Fibroblast of skin of scalp (primary cell): ENCODE measurements at places on chromosomes 1 and 21.

GRCh38 chr1:34696230-34696629 is 58.6 kb upstream of the GJB5 start:
- peak; percentile 4 for DNase-seq

GRCh38 chr1:214707306-214708087 is 104.5 kb downstream of the CENPF start:
- peak; percentile 85 for DNase-seq

DNA sequence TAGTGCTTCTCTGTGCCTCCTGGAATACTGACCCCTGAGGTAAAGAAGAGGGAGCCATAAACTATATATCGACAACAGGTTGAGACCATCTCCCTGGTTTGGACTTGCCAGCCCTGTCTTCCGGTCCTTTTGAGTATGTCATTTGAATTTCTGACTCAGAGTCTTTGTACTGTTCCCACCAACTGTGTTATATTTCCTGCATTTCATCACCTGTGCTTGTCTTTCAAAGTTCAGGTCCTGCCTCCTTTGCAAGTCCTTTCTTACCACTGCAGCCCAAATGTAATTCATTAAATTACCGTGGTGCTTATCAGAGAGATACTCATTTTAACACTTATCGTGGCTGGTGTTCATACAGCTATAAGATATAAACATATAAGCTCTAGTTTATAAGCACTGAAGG is 10.7 kb downstream of the AK5 start:
- DNase-seq: no peak

DNA sequence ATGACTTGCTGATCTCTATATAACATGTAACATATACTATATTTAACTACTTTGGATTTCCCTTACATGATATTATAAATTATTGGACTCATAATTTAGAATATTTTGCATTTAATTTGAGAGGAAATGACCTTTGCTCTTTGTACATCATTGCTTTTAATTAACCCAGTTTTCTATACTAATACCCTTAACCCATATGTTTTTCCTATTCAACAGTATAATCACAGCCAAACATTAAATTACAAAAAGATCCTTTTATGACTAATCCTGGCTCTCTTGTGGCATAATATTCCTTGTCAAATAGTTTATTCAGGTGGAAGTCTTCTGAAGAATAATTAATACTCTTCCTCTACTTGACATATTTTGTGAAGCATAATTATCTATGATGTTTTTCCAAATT is 56.0 kb upstream of the GPR52 start:
- DNase-seq: no peak

DNA sequence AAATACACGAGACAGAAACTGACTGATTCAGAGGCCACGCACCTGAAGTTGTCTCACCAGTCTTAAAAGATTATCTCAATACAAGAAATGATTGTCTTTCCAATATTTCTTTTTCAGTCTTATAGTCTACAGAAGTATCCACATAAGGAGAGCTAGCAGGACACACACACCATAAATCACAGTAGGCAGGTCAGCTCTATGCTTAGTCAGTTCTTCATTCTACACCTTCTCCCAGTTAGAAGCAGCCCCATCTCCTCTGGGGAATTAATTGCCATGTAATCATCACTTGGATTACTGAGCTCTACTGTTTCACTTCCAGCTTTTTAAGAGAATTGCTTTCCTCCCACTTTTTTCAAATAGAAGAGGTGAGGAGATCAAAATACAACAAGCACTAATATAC is 59.6 kb downstream of the SMYD3 start:
- DNase-seq: no peak

DNA sequence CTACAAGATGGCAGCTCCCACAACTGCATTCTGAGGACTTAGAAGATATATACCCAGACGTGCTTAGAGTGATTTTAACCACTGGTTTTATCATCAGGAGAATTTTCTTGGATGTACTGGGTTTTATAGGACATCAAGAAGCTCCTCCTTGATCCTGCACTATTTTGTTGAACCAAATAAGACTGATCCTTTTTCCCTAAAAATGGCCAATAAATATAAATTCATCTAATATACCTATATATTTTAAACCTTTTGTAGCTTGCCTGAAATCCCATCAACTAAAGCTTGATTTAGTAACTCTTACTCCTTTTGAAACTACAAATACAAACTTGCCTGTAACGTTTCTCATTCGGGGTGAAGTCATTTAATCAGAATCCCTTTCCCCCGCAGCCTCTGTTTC is 849.4 kb upstream of the ADAMTS5 start:
- DNase-seq: no peak

DNA sequence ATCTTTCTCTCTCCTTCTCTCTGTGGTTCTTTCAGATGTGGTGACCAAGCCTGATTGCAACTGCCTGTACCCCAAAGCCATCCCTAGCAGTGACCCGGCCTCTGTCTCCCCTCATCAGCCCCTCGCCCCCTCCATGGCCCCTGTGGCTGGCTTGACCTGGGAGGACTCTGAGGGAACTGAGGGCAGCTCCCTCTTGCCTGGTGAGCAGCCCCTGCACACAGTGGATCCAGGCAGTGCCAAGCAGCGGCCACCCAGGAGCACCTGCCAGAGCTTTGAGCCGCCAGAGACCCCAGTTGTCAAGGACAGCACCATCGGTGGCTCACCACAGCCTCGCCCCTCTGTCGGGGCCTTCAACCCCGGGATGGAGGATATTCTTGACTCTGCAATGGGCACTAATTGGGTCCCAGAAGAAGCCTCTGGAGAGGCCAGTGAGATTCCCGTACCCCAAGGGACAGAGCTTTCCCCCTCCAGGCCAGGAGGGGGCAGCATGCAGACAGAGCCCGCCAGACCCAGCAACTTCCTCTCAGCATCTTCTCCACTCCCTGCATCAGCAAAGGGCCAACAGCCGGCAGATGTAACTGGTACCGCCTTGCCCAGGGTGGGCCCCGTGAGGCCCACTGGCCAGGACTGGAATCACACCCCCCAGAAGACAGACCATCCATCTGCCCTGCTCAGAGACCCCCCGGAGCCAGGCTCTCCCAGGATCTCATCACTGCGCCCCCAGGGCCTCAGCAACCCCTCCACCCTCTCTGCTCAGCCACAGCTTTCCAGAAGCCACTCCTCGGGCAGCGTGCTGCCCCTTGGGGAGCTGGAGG is 12.7 kb downstream of the CSF1 start:
- DNase-seq: peak; percentile 33

GRCh38 chr1:32020339-32020738 is 6.7 kb downstream of the KHDRBS1 start:
- no peak for DNase-seq

- no peak for DNase-seq
Observed at GRCh38 chr1:2822621-2823145, 21.2 kb upstream of the TTC34 start.

GRCh38 chr21:44273046-44273445 is 11.3 kb upstream of the DNMT3L start:
- DNase-seq: no peak

DNA sequence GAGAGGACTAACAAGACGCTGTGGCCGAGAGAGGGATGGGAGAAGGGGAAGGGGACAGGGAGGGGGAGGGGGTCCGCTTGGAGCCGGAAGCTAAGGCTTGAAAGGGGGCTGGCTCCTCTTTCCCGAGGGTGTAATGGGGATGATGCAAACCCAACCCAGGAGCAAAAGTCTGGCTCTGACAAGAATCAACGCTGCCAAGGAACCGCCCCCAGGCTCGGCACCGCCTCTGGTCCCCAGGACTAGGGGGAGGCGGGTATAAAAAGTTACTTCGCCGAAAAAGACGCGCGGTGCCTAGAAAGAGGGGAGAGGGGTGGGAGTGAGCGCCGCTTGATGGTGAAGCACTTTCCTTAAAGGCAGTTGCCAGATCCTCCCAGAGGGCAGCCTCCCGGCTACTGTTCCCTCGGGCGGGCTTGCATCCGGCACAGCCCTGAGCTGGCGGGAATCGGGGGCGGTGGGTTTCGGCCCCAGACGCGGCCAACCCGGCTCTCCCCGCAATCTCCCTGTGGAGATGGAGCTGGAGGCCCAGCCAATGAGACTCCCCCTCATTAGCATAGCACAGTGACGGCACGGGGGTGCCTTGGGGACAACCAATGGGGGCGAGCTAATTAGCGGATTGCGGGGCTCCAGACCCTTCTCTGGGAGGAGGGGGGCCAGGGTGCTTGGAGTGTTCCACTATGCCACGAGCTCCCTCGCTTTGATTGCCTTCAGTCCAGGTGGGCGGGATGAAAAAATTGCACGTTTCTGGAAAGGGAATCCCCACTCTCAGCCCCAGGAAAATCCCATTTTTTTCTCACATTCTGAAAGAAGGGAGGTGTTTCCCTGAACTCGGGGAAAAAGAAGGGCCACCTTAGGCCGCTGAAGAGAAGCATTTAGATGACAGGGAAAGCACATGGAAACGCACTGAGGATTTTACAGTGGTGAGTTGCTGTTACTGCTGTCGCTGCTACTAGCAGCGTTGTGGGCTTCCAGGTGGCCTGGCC is at the start of gene KCNT2:
KCNT2 (minus strand) TSS at position 51 of the 980 bp plus-strand sequence. CDS start 131 bp downstream, outside the sequence.
- DNase-seq: peak; percentile 70

DNA sequence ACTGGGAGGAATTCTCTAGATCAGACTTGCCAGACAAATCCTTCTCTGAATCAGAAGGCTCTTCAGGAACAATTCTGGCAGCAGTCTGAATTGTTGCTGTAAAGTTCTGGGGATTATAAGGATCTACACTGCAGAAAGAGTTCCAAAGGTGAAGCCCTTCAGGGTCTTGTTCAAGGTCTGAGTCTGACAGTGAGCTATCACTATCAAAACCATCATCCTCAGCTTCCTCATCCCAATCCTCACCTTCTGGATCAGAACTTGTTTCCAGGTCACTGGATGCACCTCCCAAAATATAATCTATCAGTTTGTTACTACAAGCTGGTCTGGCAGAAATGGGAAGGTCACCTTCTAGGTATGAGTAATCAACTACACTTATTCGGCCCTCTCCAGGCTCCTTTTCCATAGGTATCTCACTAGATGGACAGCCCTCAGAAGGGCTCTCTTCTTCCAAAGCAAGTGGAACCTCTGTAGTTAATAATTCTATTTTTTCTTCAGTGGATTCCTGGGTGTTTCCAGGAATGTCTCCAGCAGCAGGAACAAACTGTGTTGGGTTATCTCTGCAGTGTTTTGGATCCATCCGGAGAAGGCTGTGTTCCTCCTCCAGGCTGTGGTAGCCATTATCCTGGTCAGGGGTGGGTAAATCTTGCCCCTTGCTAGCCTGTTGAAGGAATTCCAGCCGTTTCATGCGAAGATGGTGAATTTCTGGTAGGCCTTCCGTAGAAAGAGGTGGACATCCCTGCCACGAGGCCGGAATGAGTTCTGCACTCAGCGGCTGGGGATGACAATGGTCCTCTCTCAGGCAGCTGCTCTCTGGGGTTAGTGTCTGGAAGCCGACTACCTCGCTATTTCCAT is 1.6 kb downstream of the PPP1R15B start:
- no peak for DNase-seq

DNA sequence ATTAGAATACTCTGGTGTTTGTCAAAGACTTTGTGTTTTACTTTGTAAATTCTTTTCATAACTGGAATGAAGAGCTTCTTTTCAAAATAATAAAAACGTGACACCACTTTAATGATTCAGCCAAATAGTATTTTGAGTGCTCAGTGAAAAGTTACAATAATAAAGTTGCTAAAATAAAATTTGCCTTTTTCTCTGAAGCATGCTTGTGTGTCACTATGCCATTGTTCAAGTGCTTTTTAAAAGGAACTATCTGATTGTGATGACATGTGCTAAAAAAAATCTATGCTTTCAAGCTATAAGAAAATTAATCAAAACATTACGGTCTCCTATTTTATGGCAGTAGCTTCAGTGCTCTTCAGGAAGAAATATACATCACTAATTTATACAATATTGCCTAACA is 1290.5 kb upstream of the B3GALT2 start:
- DNase-seq: peak; percentile 77

- no peak for DNase-seq
Observed at GRCh38 chr1:38466487-38466886, 393.1 kb downstream of the RRAGC start.

- peak; percentile 15 for DNase-seq
Observed at GRCh38 chr1:53430261-53430660, 28.9 kb upstream of the DMRTB1 start.

GRCh38 chr1:40090652-40091355 is 6.2 kb downstream of the PPT1 start:
- DNase-seq: peak; percentile 22
